ENCODE measurements at places on chromosomes 3 and 15. TPM values are rescaled to one million over a fixed set of nuclear protein-coding genes. Genes with fewer than 3 reads are reported as not detected.

GRCh38 chr3:136811701-136812100, 7.2 kb upstream of the SLC35G2 start:
- DNase-seq, result no peak

GRCh38 chr15:101128221-101129015, 123.4 kb downstream of the CHSY1 start:
- no peak for DNase-seq

GRCh38 chr3:65502526-65502925, 536.2 kb downstream of the MAGI1 start:
- no peak for DNase-seq

The EHD4 gene
- total RNA-seq, result 39.5 TPM

The FAM107A gene
- 93.3 TPM for total RNA-seq

GRCh38 chr15:41971895-41972252, 483 bp downstream of the EHD4 start:
- no peak for DNase-seq

GRCh38 chr15:70083946-70084345, 13.8 kb downstream of the TLE3 start:
- no peak for DNase-seq

DNA sequence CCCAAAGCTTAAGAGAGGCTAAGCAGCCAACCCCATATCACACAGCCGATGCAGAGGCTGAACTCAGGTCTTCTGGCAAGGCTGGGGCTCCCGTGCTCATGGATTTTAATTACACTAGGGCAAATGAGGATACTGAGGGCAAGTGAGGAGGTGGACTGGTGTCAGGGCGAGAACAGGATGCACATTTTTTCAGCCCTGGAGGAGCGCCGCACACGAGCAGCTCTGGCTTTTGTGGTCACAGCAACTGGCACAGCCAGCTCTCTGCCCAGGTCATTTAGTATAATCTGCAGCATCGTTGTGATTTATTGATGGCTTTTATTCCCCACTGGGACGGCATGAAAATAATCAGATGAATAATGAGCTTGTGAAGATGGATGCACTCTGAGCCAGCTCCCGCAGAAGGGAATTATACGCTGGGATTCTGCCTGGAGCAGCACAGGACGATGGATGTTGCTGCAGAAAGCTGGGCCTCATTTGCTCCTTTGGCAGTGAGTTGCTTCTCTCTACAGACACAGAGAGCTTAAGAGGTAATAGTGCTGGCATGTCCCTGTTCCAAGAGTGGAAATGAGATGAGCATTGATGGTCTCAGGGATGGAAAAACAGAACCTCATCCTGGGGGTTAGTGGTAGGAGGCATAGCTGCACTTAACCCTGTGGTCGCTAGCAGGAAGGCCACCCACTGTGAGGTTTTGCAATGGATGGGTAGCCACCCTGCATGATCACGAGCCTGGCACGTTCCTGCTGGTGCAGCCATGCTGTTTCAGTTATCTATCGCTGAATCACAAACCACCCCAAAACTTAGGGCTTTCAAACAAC, 135.4 kb downstream of the UACA start:
- DNase-seq, result no peak

The ALDH1A2 gene
- 13.1 TPM for total RNA-seq

DNA sequence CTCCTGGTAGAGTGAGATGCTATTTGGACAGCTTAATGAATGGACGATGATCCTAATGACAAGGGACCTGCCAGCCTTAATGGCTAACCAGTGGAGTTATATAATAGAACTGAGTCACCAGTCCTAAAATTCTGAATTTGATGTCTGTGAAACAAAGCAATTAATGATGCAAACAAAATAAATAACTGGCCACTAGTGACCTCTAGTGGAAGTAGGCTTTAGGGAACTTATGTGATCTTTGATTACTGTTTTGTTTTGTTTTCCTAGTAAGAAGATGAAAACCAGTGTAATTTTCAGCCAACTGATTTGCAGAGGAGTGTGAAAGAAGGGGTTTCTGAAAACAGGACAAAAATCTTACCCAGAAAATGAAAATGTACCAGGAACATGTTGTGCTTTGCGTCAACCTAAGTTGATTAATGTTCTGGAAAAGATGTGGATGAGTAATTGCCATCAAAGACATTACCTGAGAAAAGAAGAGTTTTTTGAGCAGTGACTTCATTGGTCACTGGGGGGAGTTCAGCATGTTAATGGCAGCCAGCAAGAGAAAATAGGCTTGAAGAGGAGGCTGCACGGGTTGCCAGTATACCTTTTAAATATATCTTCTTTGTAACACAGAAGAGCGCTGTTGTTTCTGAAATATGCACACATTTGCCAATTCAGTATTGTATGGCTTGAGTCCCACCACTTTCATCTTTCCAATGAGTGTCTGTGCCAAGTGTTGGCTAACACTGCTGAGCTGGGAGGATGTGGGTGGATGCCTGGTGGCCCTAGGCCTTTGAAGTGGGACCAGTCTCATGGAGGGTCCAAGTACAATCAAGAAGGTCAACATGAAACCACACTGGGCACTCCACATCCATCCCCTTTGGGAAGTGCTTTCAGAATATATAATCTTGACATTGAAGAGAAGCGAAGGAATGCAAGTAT, 9.3 kb downstream of the VEPH1 start:
- no peak for DNase-seq
